OCI-M1 (cell line): ENCODE measurements at places on chromosomes 11 and 22.
A peak's percentile ranks its signal among the peaks of the same experiment; 100 is the strongest.

- DNase-seq, result no peak
Observed at GRCh38 chr11:78259777-78260487, 71.2 kb downstream of the USP35 start.

DNA sequence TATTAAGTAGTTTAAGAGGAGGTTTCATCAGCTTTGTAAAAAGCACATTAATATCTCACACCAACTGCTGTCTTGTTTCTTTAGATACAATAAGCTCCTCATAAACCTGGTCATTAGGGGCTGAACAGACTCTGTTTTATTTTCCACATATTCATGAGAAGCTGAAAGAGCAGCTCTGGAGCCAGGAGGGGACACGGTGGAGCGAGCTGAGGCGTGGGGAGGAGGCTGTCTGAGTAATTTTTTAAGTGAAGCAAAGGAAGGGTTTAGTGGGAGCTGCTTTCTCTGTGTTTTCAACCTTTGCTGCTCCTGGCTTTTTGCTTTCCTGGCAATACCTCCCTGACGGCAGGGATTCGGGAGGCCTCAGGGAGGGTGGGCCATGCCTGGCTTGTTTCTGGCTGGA lies 67.0 kb upstream of the EIF3D start:
- DNase-seq, result no peak

GRCh38 chr22:41801147-41801819 lies 804 bp downstream of the CCDC134 start:
- DNase-seq, result no peak

DNA sequence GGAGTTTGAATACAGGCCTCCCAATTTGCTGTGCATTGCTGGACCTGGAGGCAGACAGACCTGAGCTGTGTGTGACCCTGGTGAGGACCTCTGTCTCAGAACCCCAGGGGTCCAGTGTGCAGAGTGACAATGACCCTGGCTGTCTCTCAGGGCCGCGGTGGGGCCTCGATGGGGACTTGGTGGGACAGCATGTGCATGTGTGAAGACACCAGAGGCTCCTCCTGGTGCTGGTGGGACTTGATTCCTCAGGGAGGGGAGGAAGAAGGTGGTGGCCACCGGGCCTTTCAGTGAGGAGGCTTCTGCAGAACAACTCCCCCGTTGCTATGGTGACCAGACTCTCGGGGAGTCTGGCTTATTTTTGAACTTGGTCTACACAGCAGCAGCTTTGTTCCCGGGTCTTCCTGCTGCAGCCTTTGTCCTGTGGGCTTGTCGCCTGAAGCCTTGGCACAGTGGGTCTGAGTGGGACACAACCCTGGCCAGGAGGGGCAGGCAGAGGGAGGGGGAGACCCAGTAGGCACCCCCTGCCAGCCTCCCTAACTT lies 35.3 kb downstream of the MCM5 start:
- no peak for DNase-seq

DNA sequence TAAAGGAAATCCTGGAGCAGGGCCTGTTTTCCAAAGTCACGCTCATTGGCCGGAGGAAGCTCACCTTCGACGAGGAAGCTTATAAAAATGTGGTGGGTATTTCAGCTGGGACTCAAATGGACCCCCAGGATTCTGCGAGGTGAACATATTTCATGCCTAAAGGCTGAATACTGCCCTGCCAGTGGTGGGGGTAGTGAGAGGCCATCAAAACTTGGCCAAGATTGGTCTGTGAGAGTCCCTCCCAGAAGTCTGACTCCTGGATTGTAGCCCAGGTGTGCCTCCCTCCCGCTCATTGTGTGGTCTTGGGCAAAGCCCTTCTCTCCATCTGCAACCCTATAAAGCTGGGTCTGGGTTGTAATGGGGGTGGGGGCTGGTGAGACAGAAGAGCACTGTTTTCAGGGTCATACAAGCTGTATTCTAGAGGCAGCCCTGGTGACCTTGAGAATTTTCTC lies 853 bp downstream of the HTATIP2 start:
- DNase-seq, result peak; percentile 58

- DNase-seq, result no peak
Observed at GRCh38 chr11:78536933-78537332, 37.7 kb downstream of the NARS2 start.

DNA sequence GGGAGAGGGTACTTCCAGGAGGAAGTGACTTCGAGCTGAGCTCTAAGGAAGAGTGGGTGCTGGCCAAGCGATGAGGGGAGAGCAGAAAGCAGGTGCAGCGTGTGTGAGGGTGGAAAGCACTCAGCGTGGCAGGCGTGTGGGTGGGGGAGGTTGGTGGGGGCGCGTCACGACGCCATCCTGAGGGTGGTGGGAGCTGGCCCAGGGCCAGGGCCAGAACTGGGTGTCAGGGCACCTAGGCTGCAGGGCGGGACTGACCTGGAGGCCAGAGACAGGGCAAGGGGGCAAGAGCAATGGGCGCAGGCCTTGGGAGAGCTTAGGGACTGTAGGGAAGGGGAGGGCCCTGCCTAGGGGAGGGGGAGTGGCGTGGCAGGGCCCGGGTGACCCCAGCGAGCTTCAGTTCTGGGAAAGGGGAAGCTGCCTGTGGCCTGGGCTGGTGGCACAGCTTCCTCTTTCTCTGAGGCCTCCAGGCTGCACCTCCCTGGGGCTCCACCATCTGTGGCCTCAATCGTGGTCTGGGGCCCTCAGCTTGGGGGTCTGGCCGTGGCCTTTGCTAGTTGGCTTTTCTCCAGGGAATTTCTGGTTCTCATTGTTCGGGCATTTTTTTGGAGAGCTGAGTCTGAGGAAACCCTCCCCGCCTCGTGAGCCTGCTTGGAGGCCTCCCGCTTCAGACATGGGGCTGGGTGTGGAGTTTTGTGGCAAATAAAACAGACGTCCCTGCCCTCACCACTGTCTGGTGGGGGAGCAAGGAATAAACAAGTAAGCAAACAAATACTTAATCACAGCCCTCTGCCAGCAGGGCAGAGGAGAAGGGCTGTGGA lies 8.9 kb downstream of the RELT start:
- DNase-seq, result peak; percentile 100

GRCh38 chr11:47461876-47462275 lies 12.9 kb upstream of the RAPSN start:
- DNase-seq, result no peak

GRCh38 chr11:16155448-16155847 lies 200.9 kb downstream of the SOX6 start:
- no peak for DNase-seq

DNA sequence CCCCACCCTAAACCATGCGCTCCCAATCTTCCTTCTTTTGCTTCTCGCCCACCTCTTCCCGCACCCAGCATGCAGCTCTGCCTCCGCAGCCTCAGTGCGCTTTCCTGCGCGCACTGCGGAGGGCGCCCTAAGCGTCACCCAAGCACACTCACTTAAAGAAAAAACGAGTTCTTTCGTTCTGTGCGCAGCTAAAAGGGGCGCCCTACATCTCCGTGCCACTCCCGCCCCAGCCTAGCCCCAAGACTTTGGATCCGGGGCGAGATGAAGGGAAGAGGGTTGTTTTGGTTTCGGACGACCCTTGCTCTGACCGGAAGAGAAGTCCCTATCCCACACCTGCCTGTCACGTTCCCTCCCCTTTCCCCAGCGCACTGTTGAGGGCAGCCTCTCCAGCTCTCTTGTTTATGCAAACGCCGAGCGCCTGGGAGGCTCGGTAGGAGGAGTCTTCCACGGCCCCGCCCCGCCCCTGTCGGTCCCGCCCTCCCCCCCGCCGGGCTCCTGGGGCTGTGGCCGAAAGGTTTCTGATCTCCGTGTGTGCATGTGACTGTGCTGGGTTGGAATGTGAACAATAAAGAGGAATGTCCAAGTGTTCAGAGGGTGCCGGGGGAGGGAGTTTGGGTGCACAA lies 5.3 kb downstream of the VSIG2 start:
- peak; percentile 98 for DNase-seq
